NCI-H1105 (cell line): ENCODE measurements at places on chromosomes 11 and 22.

- no peak for DNase-seq
Measured at GRCh38 chr11:71433648-71434450, 14.3 kb downstream of the DHCR7 start.

GRCh38 chr11:62399172-62399877 lies 19.5 kb upstream of the SCGB1A1 start:
- no peak for DNase-seq

- no peak for DNase-seq
Measured at GRCh38 chr22:47129902-47130635, 367.6 kb downstream of the TBC1D22A start.

DNA sequence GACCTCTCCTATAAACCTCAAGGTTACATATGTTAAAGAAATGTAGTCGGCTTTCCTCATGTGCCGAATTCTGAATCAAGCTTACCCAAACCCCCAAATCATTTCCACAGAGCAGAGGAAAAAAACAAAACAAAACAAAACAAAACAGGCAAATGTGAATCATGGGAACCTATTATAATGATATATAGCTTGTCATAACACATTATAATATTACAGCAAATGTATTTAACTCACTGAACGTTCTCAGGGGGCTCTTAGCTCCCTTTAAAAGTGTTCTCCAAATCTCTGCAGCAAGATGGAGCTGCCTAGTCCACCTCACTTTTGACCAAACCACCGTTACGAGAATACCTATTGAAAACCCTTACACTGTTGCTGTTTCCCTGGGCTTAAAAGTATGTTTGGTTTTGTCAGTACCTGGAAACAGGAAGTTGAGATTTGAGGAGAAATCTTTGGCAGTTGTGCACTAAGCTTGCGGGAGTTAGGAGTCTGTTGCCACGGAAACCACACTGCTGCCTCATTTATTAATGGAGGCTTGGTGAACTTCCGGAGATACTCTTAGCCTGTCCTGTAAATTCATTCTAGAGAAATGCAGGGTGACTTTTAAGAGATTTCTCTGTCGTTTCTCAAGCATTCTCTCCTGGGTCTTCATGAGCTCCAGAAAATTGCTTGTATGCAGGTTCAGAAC lies 167.0 kb upstream of the RASSF10 start:
- DNase-seq, result peak; percentile 70

DNA sequence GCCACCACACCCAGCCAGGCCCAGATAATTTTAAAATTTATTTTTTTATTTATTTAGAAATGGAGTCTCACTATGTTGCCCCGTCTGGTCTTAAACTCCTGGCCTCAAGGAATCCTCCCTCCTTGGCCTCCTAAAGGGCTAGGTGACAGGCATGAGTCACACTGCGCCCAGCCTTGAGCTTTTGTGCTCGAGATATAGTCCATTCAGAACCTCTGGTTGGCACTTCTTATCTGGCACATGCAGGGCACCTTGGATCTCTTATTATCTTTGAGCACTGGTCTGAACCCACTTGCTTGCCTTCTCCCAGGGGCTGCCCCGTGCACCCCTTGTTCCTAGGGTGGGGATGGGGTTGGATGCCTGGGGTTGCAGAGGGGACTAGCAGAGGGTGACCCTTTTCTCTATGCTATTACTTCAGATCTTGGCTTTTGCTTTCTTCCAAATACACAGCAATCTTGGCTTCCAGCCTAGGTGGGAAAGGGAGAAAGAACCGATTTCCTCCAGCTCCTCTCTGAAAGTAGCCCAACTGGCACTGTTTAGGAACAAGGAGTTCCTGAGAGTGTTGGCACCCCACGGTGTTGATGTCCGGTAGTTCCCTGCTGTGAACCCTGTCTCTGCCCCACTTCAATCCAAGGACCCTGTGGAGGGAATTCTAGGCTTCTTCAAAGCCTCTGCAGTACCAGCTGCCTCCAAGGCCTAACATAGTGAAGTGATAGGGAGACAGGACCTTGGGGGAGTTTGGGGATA lies 1.3 kb upstream of the SLC3A2 start:
- no peak for DNase-seq

DNA sequence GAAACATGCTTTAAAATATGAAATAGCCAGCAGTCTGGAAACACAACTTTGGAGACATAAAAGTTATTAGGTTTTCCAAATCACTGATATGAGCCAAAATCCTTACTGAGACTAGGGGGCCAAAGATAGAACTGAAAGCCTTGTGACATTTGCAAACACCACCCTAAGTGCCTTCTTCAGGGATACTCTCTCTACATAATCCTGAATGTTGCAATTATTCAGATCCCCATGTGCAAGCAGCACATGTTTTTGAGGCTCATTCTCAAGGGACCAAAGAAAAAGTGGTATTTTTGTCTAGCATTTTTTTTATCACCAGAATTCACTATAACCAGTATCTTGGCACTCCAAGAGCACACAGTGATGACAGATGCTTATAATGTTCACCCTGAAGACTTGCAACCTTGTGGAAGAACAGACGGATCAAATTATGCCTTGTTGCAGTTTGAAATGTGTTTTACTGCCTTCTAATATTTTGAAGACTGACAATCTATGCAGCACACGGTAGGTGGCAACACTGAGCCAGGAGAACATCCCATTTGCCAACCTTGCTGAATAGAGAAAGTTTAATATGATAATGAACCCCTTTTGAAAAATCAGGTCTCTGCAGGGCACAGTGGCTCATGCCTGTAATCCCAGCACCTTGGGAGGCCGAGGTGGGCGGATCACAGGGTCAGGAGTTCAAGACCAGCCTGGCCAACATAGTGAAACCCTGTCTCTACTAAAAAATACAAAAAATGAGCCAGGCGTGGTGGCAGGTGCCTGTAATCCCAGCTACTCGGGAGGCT lies 78.5 kb downstream of the PLEKHA7 start:
- DNase-seq, result peak; percentile 29

DNA sequence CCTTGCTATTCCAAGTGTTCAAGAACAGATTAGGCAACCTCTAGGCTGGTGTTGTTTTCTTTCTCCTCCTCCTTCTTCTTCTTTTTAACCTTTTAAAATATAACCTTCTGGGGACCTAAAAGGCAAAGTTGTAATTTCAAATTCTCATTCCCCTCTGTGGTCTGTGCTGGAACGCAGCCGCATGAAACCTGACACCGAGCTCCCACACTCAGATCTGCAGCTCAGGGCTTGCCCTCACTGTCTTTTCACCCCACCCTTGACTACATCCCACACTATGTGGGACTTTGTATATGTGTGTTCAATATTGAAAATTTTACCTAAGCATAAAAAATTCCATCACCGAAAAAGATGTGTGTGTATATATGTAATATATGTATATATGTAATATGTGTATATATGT lies 62.0 kb upstream of the ARHGAP42 start:
- no peak for DNase-seq

GRCh38 chr11:50077526-50077925 lies 44.9 kb downstream of the OR4C45 start:
- no peak for DNase-seq

DNA sequence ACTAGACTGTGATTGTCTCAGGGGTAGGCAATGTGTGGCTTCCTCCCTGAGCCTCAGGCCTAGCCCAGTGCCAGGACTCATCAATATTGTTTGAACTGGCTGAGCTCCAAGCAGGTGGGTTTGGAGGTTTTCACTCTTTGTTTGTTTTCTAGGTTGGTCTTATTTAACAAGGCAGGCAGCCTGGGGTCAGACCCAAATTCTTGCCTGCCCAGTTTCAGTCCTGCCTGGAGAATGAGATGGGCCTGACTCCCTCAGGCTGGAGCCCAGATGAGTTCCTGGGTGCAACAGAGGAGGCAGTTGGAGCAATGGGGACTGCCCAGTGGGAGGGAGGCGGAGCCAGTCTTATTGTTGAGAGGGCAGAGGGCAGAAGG lies 28.3 kb upstream of the TP53I11 start:
- peak; percentile 94 for DNase-seq

- no peak for DNase-seq
Measured at GRCh38 chr22:49951986-49952896, 8.3 kb upstream of the PIM3 start.

DNA sequence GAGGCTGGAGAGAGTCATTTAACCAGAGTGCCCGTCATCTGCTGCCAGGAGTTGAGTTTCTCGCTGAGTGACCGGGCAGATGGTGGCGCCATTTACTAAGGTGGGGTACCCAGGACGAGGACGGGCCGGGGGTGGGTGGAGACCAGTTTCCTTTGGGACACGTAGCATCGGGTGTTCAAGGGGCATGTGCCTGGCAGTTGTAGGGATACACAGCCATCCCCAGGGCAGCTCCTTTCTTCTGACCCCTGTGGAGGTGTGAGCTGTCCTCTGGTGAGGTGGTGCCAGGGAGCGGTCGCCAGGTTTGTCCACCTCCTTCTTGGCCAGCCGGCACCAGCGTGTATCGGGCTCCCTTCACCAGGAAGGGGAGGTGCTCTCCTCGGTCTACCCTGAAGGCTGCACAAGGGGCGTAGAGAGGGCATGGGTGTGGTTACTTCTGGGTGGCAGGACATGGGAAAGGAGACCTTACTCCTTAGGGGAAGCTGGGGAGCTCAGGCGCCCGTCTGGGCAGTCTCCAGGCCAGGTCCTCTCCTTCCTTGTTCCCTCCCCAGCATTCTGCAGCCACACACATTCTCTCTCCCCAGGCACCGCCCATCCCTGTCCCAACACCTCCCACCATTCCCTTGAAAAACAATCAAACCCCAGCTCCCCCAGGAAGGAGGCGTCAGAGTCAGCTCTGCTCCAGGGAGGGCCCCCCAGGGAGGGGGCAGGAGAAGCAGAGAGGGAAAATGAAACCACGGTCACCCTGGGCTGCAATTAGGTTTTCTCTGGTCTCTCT lies 10.3 kb upstream of the MB start:
- no peak for DNase-seq

DNA sequence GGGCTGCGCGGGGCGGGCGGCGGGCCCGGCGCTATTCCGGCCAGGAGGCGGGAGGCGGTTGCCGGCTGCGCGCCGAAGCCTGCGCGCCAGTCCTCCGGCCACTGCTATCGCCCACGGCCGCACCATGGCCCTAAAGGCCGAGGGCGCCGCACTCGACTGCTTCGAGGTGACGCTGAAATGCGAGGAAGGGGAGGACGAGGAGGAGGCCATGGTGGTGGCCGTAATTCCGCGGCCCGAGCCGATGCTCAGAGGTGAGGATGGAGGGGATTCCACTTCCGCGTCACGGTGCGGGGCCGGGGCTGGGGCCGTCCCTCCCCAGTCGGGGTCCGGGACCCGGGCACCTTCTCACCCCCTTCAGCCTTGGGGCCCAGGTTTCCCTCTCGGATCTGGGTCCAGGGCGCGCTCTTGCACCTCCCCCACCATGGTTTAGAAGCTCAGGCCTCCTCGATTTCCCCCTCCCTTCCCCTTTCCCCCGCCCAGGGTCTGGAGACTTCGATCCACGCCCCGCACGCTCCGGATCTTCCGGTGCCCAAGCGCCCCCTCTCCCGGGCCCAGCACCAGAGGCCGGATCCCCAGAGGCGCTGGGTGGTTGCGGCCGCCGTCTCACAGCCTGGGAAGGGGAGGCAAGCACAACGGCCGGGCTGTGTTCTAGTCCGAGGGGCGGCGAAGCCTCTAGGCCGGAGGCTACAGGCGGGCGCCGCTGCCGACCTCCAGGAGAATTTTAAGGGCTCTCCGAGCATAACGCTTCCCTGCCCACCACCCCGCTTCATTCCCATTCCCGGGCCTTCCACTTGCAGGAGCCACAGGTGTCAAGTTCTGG lies 517 bp downstream of the SPINDOC start:
- peak; percentile 28 for DNase-seq

DNA sequence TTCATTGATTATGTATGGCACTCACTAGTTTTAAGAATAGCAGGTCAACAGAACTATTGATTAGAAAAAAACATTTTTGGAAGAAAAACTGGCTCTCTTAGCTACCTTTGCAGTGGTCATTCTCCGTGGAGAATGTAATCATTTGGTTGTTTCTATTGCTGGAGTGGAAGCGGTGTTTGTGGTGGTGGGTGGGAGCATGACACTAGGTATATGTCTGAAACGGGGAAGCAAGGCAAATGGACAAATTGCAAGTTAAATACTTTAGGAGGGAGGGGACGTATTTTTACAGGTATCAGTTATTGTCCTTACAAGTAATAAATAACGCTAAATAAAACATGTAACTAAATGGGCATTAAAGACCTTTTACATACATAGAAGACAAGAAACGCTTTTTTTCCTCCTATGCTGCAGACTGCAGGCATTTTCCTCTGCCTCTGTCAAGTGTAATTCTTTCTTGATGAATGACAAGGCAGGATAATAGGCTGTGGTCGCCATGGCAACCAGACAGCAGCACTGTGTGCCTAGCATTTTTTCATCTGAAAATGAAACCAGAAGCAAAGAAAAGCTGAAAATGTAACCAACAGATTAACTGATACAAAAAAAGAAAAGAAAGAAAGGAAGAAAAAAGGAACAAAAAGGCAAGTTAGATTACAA lies 46.2 kb downstream of the BLID start:
- peak; percentile 89 for DNase-seq

DNA sequence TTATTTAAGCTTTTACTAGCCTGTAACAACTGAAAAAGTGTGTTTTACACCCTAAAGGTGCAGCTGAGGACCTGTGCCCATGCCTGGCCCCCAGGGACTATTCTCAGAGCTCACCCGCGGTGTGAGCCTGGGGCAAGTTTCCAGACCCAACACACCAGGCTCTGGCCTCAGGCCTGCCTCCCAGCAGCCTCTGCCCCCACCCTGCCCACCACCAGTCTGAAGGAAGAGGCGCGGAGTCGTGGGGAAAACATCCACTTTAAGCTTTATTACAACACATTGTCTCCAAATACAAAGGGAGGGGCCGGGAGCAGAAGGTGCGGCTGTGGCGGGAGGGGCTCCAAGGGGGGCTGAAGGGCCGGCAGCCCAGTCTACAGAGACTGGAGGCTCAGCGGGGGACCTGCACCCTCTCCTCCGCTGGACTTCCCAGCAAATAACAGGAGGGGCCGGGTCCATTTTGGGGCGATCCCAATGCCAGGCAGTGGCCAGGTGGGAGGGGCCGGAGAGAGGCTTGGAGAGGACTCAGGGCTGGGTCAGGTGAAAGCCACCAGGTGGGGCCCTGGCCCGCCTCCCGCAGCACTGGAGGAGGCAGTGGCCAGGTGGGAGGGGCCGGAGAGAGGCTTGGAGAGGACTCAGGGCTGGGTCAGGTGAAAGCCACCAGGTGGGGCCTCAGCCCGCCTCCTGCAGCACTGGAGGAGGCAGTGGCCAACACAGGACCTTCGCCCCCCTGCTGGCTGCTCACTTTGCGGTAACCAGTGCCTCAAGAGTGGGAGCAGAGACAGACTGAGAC lies 18.1 kb downstream of the DUSP8 start:
- no peak for DNase-seq

DNA sequence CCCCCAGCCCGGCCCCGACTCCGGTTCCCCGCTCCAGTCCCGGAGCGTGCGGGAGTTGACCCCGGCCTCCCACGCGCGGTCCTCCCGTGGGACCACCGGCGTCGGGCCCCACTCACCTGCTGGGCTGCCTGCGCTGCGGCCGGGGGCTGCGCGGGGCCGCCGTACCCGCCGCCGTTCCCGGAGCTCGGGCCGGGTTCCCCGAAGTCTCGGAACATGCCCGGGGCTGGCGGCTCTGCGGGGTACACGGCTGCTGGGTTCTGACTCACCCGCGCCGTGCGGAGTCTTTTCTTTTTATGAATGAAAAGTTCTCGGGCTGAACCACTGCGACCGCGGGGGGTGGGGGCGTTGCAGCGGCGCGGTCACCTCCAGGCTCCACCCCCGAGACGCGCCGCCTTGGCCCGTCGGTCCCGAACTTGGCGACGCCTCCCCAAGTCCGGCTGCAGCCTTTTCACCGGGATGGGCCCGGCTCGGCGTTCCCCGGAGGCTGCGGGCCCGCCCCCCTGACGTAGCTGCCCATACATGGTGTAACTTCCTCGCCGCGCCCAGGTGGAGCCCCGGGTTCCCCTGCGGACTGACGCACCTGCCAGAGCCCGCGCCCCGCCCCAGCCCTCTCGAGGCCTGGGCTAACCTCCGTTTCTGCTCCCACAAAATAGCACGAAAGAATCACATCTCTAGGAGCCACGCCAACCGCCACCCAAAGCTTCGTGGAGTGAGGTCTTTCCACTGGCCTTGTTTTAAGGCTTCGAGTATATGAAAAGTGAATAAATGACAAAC lies at the start of gene FOSL1:
Gene FOSL1 (minus strand): TSS at position 264 of the 774 bp plus-strand sequence. CDS start 49 bp downstream, at position 215.
- peak; percentile 75 for DNase-seq
